ENCODE measurements at places on chromosomes 4 and X.

DNA sequence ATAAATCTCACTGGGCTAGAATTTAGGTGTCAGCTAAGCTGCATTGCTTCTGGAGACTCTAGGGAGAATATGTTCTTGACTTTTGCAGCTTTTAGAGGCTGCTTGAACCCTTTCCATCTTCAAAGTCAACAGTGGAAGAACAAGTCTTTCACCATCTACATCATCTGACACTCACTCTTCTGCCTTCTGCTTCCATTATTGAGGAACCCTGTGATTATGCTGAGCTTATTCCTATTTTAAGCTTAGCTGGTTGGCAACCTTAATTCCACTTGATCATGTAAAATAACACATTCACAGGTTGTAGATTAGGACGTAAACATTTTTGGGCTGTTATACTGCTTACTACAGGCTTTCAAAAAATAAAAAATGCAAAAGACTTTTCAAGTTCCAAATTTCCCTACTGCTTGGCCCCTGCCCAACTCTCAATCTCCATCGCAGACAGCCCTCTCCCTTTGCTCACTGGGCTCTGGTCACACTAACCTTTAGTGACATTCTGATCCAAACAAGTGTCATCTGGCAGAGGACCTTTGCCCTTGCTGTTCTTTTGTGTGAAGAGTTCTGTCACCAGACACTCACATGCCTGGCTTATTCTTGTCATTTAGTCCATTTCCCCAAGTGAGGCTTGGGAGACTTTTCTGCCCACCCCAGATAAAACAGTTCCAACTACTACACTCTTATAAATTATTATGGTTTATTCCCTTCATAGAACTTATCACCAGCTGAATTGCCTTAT is 1056.0 kb downstream of the STIM2 start:
- no peak for DNase-seq

GRCh38 chr4:11069083-11069482 is 359.6 kb downstream of the HS3ST1 start:
- DNase-seq = no peak

DNA sequence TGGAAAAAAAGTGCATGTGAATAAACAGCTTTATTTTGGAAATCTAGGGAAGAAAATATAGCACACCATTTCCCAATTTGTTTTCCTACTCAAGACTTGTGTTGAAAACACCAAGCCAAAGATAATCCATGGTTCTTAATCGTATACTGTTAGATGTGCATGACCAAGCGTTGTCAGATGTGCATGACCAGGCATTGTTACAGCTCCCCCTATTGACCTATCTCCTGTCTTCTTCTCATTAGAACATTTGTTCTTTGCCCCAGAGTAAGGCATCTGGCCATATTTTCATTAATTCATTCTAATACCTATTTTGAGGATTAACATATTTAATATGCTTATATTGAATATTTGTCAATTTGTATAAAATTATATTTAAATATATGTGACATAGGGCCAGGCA is 14.4 kb upstream of the VCX start:
- DNase-seq = no peak

- DNase-seq = no peak
Measured at GRCh38 chr4:56748271-56748670, 67.2 kb upstream of the HOPX start.
